CD8-positive, alpha-beta memory T cell (primary cell): ENCODE measurements at places on chromosomes 16 and 17. TPM values are rescaled to one million over a fixed set of nuclear protein-coding genes. Genes with fewer than 3 reads are reported as not detected.

Gene TOX3
- not detected for total RNA-seq

Gene EIF4A3
- 181 TPM for total RNA-seq

Gene GAS2L2
- 0.07 TPM for total RNA-seq

Gene UQCRC2
- total RNA-seq: 201 TPM

Gene STXBP4
- total RNA-seq: 6.9 TPM

Gene SYCE1L
- total RNA-seq: 4.6 TPM

Gene PDE6G
- total RNA-seq: 2.2 TPM

Gene KIF1C
- 77.3 TPM for total RNA-seq

Gene ITGAE
- 47.3 TPM for total RNA-seq

Gene HAP1
- 0.13 TPM for total RNA-seq

Gene MYH1
- total RNA-seq: not detected

Gene PDK2
- 22.4 TPM for total RNA-seq

Gene ARHGDIG
- not detected for total RNA-seq

Gene KCNG4
- not detected for total RNA-seq

Gene NAGS
- total RNA-seq: 0.74 TPM

Gene PABPN1L
- total RNA-seq: not detected

Gene CEP112
- 4.5 TPM for total RNA-seq

Gene CDRT15L2
- total RNA-seq: not detected

Gene SHCBP1
- 38.2 TPM for total RNA-seq

Gene ULK2
- total RNA-seq: 4.6 TPM

Gene CRISPLD2
- 0.04 TPM for total RNA-seq

Gene SOX8
- total RNA-seq: 0.39 TPM

Gene UBALD2
- total RNA-seq: 125 TPM

Gene FBXW10B
- total RNA-seq: 0.26 TPM

Gene ICAM2
- 80.7 TPM for total RNA-seq

Gene AOC3
- 1.0 TPM for total RNA-seq

Gene ASGR1
- 0.55 TPM for total RNA-seq

Gene TBC1D3H
- not detected for total RNA-seq

Gene NQO1
- total RNA-seq: 16.0 TPM

Gene AANAT
- not detected for total RNA-seq

Gene TMEM98
- 0.26 TPM for total RNA-seq

Gene LRRC46
- total RNA-seq: 0.83 TPM

Gene C16orf46
- not detected for total RNA-seq

Gene MFAP4
- not detected for total RNA-seq

Gene GAA
- total RNA-seq: 31.0 TPM

Gene HASPIN
- 16.6 TPM for total RNA-seq

Gene ADAD2
- not detected for total RNA-seq

Gene ZG16
- not detected for total RNA-seq

Gene HNF1B
- 0.73 TPM for total RNA-seq

Gene CEP295NL
- not detected for total RNA-seq

Gene CLEC3A
- total RNA-seq: not detected

Gene POLR2C
- total RNA-seq: 95.0 TPM

Gene CANT1
- total RNA-seq: 45.5 TPM

Gene HOXB4
- total RNA-seq: 3.7 TPM

Gene RPL23
- 1,857 TPM for total RNA-seq
